A549 treated with ZK216348 at 1 μM for 4 hours (cell line): ENCODE measurements at places on chromosomes 7 and 10. TPM values are rescaled to one million over a fixed set of nuclear protein-coding genes. Genes with fewer than 3 reads are reported as not detected.

The MKX gene
- total RNA-seq = not detected in 5 replicates

The LBX1 gene
- not detected in 5 replicates for total RNA-seq

The ARHGAP22 gene
- 3.1 to 4.7 TPM (median 4.0 TPM) in 5 replicates for total RNA-seq

The NUTM2D gene
- total RNA-seq = 0.73 to 1.7 TPM (median 1.3 TPM) in 5 replicates

The OSBPL3 gene
- total RNA-seq = 8.8 to 13.7 TPM (median 13.4 TPM) in 5 replicates

The CFTR gene
- 0.08 to 0.09 TPM in 2 of 5 replicates, not detected in the others for total RNA-seq

The SEMA3A gene
- total RNA-seq = 3.7 to 6.6 TPM (median 4.8 TPM) in 5 replicates

The PPP1R9A gene
- 2.4 to 5.8 TPM (median 3.9 TPM) in 5 replicates for total RNA-seq

The UCMA gene
- total RNA-seq = not detected in 5 replicates

The FZD8 gene
- total RNA-seq = 3.2 to 7.0 TPM (median 6.1 TPM) in 5 replicates
